ENCODE measurements at places on chromosomes 4 and X. TPM values are rescaled to one million over a fixed set of nuclear protein-coding genes. Genes with fewer than 3 reads are reported as not detected.

The DGKK gene
- total RNA-seq, result under 0.01 TPM

The PHEX gene
- total RNA-seq, result 0.24 TPM

The PLCXD1 gene
- 1.4 TPM for total RNA-seq

The WWC2 gene
- total RNA-seq, result 36.8 TPM

- DNase-seq, result no peak
Observed at GRCh38 chr4:15784959-15785634, 7.0 kb downstream of the CD38 start.

- DNase-seq, result no peak
Observed at GRCh38 chr4:657834-658667, 16.0 kb downstream of the ATP5ME start.

All from umbilical cord (tissue), 2 donors.